ENCODE measurements at places on chromosomes 16 and 17.
A peak's percentile ranks its signal among the peaks of the same experiment; 100 is the strongest.

DNA sequence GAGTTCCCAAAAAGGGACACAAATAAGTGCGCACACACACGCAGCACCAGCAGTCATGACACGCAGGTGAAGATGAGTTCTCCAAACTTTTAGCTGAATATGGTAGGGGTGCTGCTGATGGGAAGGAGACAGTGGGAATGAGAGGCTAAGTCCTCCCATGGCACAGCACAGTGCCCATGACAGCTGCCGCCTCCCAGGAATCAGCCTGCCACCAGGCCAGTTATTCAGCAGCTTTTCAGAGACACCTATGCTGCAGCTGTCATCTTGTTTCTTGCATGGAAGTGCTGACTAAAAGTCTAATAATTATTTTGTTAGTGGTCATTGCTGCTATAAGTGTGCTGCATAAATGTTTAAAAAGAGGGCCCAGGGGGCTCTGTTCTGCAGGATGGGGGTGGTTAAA, 12.2 kb downstream of the WFIKKN2 start:
- no peak for DNase-seq
- H3K27ac ChIP-seq: no peak overlapping the region
- no peaks in the 10 kb centered on the region for H3K27me3 ChIP-seq
- H3K4me1 ChIP-seq: peaks cover 10% of the 10 kb centered on the region
- H3K4me3 ChIP-seq: no peak overlapping the region

DNA sequence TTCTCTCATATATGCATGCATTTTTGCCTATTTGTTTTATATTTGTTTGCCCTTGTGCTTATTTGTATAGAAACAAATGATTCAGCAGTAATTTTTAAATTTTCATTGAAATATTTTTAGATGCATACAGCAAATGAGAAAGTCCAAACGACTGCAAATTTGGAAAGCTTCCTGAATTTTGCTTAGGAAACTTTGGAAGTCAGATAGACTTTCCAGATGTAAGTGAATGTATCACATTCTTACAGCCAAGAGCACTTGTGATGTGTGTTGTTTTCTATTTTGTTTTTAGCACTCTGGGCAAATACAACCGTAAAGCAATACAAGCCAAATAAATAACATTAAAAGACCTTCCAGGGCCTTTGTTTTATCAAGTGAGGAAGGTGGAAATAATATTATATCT, 680.8 kb upstream of the CDH8 start:
- H3K27ac ChIP-seq: no peak overlapping the region
- no peak overlapping the region for H3K4me3 ChIP-seq
- no peaks in the 10 kb centered on the region for H3K27me3 ChIP-seq

DNA sequence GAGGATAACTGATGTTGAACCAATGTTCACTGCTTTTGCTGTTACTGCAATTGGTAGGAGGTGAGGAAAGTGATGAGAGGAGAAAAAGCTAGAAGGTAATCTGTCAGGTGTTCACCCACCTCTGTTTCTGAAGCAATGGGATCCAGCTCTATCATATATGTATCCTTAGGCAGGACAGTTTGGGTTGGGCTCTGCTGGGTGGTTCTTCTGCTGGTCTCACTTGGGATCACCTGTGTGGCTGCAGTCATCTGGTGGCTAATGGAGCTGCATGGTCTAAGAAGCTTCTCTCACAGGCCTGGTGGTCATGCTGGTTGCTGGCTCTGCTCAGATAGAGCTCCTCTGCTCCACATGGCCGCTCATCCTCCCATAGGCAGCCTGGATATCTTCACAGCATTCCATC, 40.2 kb upstream of the ZCCHC14 start:
- no peak overlapping the region for H3K4me3 ChIP-seq
- H3K4me1 ChIP-seq: peaks cover 15% of the 10 kb centered on the region
- no peaks in the 10 kb centered on the region for H3K27me3 ChIP-seq
- H3K36me3 ChIP-seq: no peaks in the 10 kb centered on the region
- H3K27ac ChIP-seq: no peak overlapping the region
- no peak for DNase-seq

GRCh38 chr17:66942451-66943264, 21.8 kb upstream of the CACNG4 start:
- H3K27me3 ChIP-seq: no peaks in the 10 kb centered on the region
- H3K27ac ChIP-seq: no peak overlapping the region
- no peaks in the 10 kb centered on the region for H3K36me3 ChIP-seq
- H3K4me3 ChIP-seq: no peak overlapping the region
- DNase-seq: no peak

DNA sequence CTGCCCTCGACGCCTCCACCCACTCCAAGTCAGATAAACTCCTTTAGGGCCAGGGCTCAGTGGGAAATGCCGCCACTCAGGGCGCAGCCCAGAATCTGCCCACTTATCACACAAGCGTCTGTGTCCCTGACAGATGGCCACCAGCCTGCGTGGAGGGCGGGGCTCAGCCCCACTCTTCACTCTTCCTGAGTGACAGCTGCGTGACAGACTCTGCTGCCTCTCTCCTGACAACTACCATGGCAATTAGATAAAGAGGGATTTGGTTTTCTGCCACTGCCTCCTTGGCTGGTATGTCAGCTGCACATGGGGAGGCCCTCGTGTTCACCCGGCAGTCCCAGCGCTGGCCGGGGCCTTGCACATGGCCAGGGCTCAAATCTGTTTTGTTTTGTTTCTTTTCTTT, 96.2 kb downstream of the RTN4RL1 start:
- peaks cover 14% of the 10 kb centered on the region for H3K27me3 ChIP-seq
- no peaks in the 10 kb centered on the region for H3K36me3 ChIP-seq
- H3K27ac ChIP-seq: no peak overlapping the region
- H3K4me3 ChIP-seq: no peak overlapping the region
- H3K4me1 ChIP-seq: no peaks in the 10 kb centered on the region

- H3K27ac ChIP-seq: no peak overlapping the region
- peaks cover 22% of the 10 kb centered on the region for H3K4me1 ChIP-seq
- no peak overlapping the region for H3K4me3 ChIP-seq
- peaks cover 42% of the 10 kb centered on the region for H3K36me3 ChIP-seq
Measured at GRCh38 chr16:67884-68789, 4.3 kb downstream of the RHBDF1 start.

DNA sequence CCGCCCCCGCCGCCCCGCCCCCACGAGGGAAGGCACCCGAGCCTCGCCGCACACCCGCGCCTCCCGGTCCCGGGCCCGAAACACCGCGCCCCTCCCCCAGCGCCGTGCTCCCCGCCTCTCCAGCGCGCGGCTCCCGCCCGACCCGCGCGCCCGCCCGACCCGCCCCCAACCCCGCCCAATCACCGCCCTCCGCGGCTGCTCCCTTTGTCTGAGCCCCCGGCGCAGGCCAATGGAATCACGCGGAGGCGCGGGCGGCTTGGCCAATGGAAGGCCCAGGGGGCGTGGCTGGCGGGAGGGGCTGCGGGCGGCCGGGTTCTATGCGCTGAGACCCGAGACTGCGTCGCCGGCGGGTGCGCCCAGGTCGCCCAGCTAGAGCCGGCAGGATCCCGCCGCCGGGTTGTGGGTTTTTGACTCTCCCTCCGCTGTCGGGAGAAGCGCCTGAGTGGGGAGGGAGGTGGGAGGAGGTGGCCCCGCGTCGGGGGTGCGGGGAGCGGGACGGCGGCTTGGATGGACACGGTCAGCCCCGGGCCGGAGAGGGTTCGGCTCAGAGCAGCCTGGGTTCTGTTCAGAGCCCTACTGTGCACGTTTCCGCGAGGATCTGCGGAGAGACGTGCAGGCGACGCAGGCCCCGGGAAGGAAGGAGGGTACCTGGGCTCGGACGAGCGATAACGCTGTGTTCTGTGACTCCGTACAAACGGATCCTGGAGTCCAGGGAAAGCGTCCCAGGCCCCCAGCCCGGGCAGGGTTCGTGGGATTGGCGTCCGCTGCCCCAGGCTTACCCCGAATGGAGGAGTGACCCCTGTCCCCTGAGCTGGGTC, 49.0 kb upstream of the BAHCC1 start:
- peak overlapping the region; percentile 86 for H3K4me3 ChIP-seq
- peaks cover 27% of the 10 kb centered on the region for H3K4me1 ChIP-seq
- DNase-seq: peak; percentile 100
- H3K27me3 ChIP-seq: no peaks in the 10 kb centered on the region
- no peak overlapping the region for H3K27ac ChIP-seq

- H3K27me3 ChIP-seq: no peaks in the 10 kb centered on the region
- no peaks in the 10 kb centered on the region for H3K4me1 ChIP-seq
- no peaks in the 10 kb centered on the region for H3K36me3 ChIP-seq
- DNase-seq: no peak
Measured at GRCh38 chr17:51673070-51673469, 412.7 kb downstream of the UTP18 start.

DNA sequence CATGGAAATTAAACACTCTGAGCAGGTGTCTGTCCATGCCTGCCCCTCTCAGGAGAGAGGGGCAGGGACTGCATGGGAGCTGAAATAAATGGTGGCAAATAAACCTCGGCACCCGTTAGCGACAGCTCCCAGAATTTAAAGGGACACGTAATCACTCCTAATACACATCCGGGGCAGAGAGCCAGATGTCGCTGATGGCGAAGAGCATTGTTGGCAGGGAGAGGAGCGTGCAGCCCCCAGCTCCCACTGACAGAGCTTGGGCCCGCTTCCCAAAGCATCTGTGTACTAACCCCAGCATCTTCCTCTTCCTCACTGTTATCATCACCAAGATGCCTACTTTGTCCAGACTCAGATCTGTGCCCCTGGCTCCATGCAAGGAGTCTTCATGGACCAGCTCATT, 85.8 kb downstream of the IRX5 start:
- peaks cover 4% of the 10 kb centered on the region for H3K27me3 ChIP-seq
- H3K36me3 ChIP-seq: no peaks in the 10 kb centered on the region
- no peak overlapping the region for H3K27ac ChIP-seq
- no peaks in the 10 kb centered on the region for H3K4me1 ChIP-seq
- no peak overlapping the region for H3K4me3 ChIP-seq
- DNase-seq: no peak

GRCh38 chr17:37493249-37494027, 3.7 kb downstream of the DUSP14 start:
- H3K4me3 ChIP-seq: no peak overlapping the region
- H3K4me1 ChIP-seq: peaks cover 58% of the 10 kb centered on the region
- peak overlapping the region; percentile 69 for H3K27ac ChIP-seq
- H3K27me3 ChIP-seq: no peaks in the 10 kb centered on the region

- H3K36me3 ChIP-seq: no peaks in the 10 kb centered on the region
- no peak overlapping the region for H3K4me3 ChIP-seq
- no peak for DNase-seq
- H3K4me1 ChIP-seq: no peaks in the 10 kb centered on the region
Measured at GRCh38 chr16:77424871-77425604, 9.8 kb downstream of the ADAMTS18 start.

- H3K4me3 ChIP-seq: no peak overlapping the region
- DNase-seq: no peak
- H3K4me1 ChIP-seq: peaks cover 5% of the 10 kb centered on the region
- no peak overlapping the region for H3K27ac ChIP-seq
Measured at GRCh38 chr16:9141813-9142212, 50.4 kb downstream of the HAPSTR1 start.

- H3K4me3 ChIP-seq: no peak overlapping the region
- H3K27me3 ChIP-seq: no peaks in the 10 kb centered on the region
- H3K4me1 ChIP-seq: peaks cover 19% of the 10 kb centered on the region
- no peaks in the 10 kb centered on the region for H3K36me3 ChIP-seq
- DNase-seq: peak; percentile 25
- no peak overlapping the region for H3K27ac ChIP-seq
Measured at GRCh38 chr16:23131931-23132621, 17.2 kb downstream of the USP31 start.

DNA sequence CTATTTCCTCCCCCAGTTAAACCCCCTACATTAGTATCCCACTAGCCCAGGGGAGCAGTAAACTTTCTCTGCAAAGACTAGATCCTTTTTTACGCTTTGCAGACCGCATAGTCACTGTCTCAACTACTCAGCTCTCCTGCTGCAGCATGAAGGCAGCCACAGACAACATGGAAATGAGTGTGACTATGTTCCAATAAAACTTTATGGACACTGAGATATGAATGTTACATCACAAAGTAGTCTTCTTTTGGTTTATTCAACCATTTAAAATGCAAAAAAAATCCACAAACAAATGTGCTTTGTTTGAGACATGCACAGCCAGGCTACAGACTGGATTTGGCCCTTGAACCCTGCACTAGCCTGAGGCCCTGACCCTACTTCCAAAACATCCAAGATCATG, 1.9 kb upstream of the RNASEK start:
- DNase-seq: no peak
- peaks cover 28% of the 10 kb centered on the region for H3K4me1 ChIP-seq
- no peak overlapping the region for H3K4me3 ChIP-seq

GRCh38 chr17:59372138-59372751, 40.8 kb downstream of the YPEL2 start:
- H3K27ac ChIP-seq: peak overlapping the region; percentile 44
- H3K27me3 ChIP-seq: no peaks in the 10 kb centered on the region
- peak; percentile 73 for DNase-seq
- peaks cover 69% of the 10 kb centered on the region for H3K4me1 ChIP-seq

- H3K4me1 ChIP-seq: peaks cover 3% of the 10 kb centered on the region
- H3K36me3 ChIP-seq: no peaks in the 10 kb centered on the region
- H3K27me3 ChIP-seq: 0 out of 2 replicates have a peak, but pooled peaks cover 2% of the 10 kb centered on the region
- H3K27ac ChIP-seq: no peak overlapping the region
- H3K4me3 ChIP-seq: no peak overlapping the region
Measured at GRCh38 chr16:56710181-56710737, 19.7 kb upstream of the NUP93 start.

DNA sequence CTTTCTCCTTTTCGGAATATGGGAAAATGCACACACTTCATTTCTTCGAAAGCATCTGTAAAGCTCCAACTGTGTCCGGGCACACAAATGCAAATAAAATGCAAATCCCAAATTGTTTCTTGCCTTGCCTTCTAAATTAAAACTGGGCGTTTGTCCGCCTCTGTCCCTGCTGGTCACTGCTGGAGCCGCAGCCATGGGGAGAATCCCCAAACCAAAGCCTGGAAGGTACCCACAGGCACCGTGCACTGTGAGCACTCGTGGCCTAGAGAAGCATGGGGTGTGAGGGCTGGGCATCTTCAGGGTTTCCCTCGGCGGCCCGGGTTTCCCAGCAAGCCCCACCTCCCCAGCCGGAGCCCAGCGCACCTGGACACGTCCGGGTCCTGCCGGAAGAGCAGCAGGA, 2.9 kb downstream of the SLC47A2 start:
- DNase-seq: no peak
- no peaks in the 10 kb centered on the region for H3K27me3 ChIP-seq
- H3K4me3 ChIP-seq: no peak overlapping the region

DNA sequence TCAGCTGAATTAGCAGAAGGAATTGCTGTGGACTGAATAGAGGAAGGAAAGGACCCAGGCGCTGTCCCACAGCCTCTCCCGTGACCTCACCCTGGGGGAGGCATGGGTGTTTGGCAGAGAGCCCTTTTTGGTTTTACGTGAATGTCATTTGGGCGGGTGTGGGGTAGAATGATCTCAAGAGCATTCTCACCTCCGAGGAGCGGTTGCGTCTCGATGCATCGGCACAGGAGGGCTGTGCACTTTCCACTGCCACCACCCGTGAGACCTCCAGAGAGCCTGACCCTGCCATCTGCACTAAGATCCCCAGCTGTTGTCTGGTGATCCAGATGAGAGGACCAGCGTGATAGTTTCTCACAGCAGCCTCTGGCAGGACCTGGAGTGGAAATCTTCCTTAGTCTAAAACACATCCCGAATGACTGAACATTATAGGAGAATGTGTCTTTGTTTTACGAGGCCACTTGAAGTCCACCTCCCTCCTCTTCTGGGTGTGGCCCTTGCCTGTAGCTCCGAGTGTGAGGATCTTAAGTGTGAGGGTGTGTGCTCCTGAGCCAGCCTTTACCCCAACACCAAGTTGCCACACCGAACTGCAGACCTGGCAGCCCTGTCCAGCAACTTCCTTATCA, 29.3 kb downstream of the FOXK2 start:
- peaks cover 17% of the 10 kb centered on the region for H3K36me3 ChIP-seq
- no peak overlapping the region for H3K4me3 ChIP-seq
- no peak for DNase-seq
- no peak overlapping the region for H3K27ac ChIP-seq

All from SJSA1 (cell line).